ENCODE measurements at places on chromosomes 5 and 9.

- DNase-seq = no peak
These were observed 34.1 kb upstream of the TRMT10B start for GRCh38 chr9:37719526-37719925.

DNA sequence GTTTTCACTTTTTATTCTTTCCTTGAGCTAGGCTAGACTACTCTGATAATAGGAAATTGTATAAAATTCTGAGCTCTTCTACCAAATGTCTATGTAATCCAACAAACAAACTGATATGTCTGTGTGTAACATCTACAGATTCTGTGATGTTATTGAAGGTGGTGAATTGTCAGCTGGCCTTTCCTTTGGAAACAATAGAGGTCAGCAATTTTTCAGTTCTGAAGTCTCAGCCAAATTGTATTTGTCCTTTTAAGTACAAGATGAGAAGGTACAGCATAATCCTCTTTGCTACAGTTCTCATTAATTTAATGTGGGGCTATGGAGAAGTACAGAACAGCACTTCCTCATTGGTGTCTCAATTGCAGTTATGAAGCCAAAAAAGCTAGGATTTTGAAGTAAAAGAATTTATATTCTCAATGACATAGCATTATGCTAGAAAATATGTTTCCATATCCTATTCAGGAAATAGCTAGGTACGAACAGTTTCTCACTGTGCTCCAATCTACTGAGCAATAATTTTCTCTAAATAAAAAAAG lies 198.0 kb downstream of the HINT1 start:
- no peak for DNase-seq

DNA sequence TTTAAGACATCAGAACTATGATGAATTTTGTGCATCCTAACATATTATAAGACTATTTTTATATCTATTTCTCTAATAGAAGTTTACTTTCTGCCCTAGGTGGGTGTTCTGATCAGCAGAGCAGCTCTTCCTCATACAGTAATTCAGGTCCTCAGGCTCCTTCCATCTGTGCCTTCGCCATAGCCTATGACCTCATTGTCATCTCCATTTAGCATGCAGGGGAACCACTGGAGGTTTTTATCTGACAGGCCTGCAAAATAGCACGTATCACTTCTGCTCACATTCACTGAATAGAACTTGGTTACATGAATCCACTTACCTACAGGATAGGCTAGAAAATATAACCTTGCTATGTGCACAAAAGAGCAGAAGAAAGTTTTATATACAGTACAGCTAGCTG lies 159.4 kb upstream of the CCNH start:
- DNase-seq = no peak

- no peak for DNase-seq
These were observed 102.0 kb downstream of the STK32A start for GRCh38 chr5:147336876-147337275.

- no peak for DNase-seq
These were observed 2.1 kb downstream of the ADGRD2 start for GRCh38 chr9:124452326-124452725.

- DNase-seq = no peak
These were observed 108.5 kb downstream of the NFIB start for GRCh38 chr9:14205463-14205862.

DNA sequence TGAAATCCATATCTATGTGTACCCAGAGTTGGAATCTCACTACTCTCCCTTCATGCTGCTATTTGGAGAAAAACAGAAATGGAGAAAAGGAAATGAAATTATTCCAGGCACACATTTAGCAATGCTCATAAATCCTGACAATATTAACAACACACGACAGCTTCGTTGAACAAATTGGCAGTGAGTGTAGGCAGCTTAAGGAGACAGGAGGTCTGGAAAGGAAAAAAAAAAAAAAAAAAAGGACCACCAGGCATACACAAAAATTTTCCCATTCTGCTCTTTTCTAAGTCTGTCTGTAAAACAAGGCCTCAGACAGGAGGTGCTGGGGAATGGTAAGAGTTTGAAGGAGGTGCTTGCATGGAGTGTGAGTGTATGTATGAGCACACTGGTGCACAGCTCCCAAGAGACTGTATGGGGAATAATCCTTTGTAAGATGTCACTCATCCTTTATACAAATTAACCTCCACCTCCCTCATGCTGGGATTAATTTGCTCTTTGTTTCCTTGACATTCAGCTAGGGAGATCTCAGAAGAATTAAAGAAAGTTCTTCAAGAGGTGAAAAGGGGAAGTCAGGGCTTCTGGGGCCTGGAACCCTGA lies 78.9 kb downstream of the ASTN2 start:
- DNase-seq = no peak

- no peak for DNase-seq
These were observed 11.9 kb downstream of the TNFAIP8 start for GRCh38 chr5:119367502-119368237.

GRCh38 chr9:107492381-107492970 lies 2.9 kb upstream of the KLF4 start:
- no peak for DNase-seq

GRCh38 chr5:43646992-43647391 lies 44.0 kb downstream of the NNT start:
- DNase-seq = no peak

DNA sequence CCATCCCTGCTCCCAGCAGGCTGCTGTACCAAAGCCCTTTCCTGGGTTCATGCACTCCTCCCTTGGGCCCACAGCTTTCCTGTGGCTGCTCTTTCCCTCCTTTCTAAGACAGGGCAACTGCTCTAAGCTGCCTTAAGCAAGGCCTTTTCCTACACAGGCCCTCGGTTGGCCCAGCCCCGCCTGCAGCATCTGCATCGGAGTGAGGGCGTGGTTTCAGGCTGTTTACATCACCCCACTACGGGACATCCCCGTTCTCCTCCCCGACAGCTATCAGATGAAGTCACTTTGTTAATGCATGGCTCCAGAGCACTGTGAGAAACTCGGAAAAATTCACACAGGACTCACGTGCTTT lies 3.4 kb downstream of the DPH7 start:
- no peak for DNase-seq

DNA sequence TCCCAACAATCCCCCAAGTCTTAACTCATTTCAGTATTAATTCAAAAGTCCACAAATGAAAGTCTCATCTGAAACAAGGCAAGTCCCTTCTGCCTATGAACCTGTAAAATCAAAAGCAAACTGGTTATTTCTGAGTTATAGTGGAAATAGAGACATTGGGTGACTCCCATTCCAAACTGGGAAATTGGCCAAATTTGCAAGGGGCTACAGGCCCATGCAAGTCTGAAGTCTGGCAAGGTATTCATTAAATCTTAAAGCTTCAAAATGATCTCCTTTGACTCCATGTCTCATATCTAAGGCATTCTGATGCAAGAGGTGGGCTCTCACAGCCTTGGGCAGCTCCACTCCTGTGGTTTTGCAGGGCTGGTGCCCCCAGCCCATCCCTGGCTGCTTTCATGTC lies 167.9 kb downstream of the HTR1A start:
- DNase-seq = no peak

GRCh38 chr5:137646761-137647160 lies 89.1 kb downstream of the KLHL3 start:
- DNase-seq = no peak

DNA sequence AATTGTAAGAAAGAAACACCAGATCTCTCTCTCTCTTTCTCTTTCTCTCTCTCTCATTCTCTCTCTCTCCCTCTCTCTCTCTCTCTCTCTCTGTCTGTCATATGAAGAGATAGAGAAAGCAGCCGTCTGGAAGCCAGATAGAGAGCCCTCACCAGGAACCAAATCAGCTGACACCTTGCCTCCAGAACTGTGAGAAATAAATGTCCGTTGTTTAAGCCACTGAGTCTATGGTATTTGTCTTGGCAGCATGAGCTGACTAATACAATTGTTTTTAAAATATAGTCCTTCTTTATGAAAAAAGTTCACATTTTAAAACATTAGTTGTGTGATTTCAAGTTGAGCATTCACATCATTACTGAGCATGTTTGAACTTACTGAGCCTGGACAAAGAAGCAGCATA lies 275.6 kb downstream of the CETN3 start:
- DNase-seq = no peak
